ENCODE measurements at places on chromosomes 5 and 9. TPM values are rescaled to one million over a fixed set of nuclear protein-coding genes. Genes with fewer than 3 reads are reported as not detected.

TAF1L gene
- total RNA-seq, result under 0.01 TPM

GPX8 gene
- 64.4 TPM for total RNA-seq

DNA sequence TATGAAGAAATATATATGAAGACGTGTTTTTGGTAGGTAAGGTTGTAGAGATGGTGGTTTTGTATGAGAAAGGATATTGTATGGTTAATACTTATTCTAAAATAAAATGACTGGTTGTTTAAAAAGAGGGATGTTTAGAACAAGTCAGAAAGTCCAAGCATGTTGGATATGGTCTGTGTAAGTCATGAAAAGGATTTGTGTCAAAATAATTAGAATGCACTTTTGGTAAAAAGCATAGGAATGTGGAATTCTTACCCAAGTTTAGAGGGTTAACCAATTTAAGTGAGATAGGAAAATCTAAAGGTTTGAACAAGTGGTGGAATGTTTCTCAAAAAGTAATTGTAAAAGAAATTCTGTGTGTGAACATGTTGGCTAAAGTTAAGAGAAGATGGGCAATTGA is 1556.5 kb upstream of the C9orf72 start:
- no peak for DNase-seq

FGF1 gene
- 0.03 TPM for total RNA-seq

- no peak for DNase-seq
These were observed 98.2 kb upstream of the SLCO6A1 start for GRCh38 chr5:102596951-102597350.

STKLD1 gene
- 1.1 TPM for total RNA-seq

All from G401 (cell line).